CD4-positive, alpha-beta T cell treated with Interferon alpha-2 for 1 hour (primary cell): ENCODE measurements at places on chromosomes 2 and 18.

GRCh38 chr2:48313036-48313877 is 216.7 kb upstream of the STON1 start:
- DNase-seq = no peak

DNA sequence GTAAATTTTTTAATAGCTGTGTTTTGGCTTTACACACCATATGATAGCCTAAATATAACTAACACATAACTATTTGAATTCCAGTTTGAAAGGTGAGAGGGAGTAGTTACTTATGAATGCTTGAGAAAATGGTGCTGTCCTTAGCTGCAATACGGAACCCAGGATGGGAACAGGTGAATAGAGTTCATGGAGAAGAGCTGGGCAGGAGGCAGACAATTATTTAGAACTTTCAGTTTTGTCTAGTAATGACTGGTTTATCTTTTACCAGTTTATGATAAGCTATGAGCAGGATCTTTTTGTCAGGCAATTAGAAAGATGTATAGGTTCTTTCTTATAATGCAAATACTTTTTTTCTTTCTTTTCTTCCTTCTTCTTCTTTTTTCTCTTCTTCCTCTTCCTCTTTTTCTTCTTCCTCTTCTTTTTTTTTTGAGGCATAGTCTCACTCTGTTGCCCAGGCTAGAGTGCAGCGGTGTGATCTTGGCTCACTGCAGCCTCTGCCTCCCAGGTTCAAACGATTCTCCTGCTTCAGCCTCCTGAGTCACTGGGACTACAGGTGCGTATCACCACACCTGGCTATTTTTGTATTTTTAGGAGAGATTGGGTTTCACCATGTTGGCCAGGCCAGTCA is 25.9 kb downstream of the UBR3 start:
- DNase-seq = no peak

GRCh38 chr2:184646177-184646576 is 47.8 kb downstream of the ZNF804A start:
- DNase-seq = no peak

DNA sequence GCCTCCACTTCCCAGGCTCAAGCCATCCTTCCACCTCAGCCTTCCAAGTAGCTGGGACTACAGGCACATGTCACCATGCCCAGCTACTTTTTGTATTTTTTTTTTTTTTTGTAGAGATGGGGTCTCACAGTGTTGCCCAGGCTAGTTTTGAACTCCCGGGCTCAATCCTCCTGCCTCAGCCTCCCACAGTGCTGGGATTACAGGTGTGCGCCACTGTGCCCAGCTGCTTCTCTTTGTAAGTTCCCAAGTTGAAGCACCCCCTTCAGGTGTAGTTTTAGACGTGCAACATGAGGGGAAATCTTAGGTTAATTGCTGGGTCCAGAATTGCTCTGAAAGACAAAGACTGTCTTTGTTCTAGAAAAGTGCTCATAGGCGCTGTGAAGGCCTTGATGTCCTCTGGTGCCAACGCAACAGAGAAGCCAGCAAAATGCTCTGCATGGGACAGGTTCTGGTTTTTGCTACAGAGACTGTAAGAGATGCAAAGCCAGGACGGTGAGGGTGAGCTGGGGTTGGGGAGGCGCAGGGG is 46.6 kb downstream of the RRM2 start:
- no peak for DNase-seq

- DNase-seq = no peak
Observed at GRCh38 chr2:140063356-140063755, 1283.2 kb upstream of the NXPH2 start.

DNA sequence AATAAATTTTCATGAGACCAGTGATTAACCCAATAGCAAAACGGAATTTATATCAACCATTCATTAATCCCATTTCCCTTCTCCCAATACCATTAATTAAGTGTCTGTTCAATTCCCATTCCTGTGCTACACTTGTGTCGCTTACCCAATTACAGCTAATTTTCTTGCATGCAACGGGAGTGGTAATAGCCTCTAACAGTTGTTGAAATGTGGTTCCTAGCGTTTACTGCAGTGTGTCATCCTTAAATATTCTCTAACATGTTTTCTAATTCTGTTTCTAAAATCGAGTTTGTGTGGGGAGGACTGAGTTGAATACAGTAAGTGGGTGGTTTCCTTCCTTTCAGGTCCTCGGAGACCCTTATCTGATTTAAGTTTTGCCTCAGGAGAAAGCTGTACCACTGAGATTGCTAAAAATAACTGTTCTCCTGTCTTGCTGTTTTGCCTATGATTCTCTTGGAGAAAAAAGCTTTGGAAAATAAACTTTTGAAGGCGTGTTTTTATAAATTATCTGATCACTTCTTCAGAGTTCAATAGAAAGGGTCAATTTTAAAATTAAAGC is 59.3 kb upstream of the LRRTM1 start:
- no peak for DNase-seq

GRCh38 chr18:24627644-24628315 is 167.3 kb downstream of the HRH4 start:
- no peak for DNase-seq

DNA sequence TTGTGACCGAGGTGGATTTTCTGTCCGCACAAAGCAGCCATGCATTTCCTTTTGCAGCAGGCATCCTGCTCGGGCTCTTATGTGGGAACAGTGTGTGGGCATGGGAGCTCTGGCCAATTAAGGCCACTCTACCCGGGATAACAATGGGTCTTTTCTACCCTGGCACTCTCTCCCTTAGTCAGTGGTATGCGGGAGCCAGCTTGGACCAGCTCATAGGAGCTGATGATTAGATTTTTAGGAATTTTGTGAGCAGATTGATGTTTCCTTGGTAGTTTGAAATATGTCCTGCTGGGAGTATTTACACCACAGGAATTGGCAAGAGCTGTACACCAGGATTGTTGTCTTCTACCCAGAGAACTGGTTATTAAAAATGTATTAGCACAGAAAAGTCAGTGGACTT is 89.3 kb downstream of the SPP2 start:
- DNase-seq = no peak

DNA sequence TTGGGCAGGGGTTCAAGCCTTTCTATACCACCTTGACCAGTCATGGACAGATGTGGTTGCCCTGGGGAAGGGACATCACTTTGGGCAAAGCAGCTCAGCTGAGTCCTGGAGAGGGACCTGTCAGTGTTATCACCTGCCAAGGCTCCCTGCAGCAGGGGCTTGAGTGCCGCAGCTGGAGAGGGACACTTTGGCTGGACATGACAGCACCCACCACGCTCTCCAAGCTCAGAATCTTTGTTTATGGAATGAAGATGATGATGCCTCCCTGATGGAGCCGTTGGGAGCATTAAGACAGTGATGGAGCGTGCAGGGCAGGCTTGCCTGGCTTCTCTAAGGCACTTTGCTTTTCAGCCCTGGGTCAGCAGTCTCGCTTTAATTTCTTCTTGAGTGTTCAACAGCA is 4.3 kb upstream of the TFCP2L1 start:
- no peak for DNase-seq

DNA sequence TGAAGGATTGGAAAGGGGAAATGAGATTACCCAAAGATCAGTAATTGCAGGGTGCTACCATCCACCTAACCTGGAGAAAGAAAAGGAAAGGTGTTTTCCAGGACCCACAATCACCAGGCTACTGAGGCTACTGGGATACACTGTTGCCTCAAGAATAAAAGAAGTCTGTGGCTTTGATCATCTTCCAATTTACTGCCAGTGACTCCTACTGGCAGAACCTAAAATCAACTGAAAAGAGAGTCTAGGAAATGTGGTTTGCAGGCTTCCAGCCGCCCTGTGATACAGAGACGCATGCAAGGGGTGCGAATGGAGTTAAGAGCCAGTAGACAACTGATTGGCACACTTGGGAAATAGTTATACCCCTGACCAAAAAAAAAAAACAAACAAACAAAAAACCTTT is 16.6 kb upstream of the TTL start:
- DNase-seq = no peak

DNA sequence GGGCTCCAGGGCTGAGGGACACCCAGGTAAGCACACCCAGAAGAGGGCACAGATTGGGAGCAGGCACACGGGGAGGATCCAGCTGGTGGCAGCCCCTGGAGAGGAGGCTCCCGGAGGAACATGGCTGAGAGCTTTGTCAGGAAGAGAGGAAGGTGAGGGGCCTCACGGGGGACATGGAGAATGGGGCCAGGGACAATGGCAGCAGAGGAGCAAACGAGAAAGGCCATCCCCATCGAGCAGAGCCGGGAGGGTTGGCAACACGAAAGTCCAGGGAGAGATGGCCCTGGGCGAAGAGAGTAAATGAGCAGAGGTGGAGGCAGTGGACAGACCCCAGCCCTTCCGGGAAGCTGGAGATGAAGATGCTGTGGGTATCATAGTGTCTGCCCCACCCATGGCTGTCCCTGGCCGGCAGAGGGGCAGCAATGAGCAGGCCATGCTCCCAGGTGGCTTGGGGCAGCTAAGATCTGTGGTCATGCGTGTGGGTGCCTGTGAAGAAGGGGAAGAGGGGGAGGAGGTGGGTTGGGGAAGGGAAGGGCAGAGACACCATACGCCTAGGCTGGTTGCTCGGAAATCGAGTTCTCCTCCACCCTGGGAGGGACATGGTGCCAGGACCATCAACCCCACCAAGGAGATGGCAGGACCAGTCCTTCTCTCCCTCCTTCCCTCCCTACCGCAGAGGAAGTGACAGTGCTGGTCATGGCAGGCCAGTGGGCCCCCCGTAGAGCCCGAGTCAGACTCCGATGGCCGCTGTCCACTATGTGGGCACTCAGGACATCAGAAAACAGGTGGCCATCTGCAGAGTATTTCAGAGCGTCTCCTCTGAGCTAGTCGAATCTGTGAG is 191.7 kb downstream of the NDUFA10 start:
- no peak for DNase-seq
